ENCODE measurements at places on chromosomes 12 and 14.

DNA sequence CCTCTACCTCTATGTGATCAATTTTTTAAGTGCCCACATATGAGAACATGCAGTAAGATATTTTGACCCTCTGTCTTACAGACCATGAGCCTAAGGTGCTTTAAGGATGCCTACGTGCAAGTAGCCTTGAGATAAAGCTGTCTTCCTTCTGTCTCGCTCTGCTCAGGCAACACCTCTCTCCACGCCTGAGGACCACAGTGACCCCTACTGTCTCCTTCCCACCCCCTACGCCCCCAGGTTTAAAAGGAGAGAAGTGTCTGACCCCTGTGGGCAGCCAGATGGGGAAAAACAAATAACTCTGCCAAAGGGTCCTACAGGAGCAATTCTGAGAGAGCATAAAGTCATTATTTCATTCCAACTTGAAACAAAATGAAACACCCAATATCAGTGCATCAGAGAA, 286.4 kb upstream of the TMEM132C start:
- DNase-seq: no peak

GRCh38 chr14:88346048-88346639, 23.1 kb upstream of the KCNK10 start:
- DNase-seq: no peak

DNA sequence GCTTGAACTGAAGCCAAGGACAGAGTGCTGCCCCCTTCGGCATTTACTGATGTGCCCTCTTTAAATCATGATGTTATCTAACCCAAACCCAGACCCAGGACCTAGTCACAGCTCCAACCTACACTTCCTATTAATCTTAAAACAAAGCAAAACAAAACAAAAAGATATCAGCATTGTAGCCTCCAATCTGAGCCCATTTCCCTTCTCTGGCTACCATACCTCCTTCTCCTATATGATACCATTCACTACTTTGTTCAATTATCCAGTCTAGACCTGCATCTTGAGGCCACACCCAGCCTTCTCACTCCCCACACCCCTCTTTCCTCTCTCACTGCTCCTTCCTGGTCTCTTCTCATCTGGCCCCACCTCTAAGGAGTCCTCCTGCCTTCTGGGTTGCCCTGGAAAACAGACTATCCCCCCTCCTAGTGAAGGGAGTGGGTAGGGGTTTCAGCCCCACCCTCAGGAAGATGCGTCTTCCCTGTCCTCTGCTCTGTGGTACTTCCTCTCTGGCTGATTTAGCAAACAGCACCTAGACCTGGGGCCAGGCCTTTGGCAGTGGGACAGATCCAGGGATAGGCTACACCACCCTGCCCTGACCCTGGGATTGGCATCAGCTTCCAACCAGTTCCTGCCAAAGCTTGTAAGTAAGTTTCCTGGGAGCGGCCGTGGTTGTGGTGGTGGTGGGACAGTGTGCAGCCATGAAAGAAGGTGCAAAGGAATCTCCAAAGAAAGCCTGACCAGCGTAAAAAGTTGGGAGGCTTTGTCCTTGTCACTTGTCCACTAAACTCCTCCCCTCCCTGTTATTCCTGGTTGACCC, 3.3 kb downstream of the LTB4R start:
- DNase-seq: no peak

DNA sequence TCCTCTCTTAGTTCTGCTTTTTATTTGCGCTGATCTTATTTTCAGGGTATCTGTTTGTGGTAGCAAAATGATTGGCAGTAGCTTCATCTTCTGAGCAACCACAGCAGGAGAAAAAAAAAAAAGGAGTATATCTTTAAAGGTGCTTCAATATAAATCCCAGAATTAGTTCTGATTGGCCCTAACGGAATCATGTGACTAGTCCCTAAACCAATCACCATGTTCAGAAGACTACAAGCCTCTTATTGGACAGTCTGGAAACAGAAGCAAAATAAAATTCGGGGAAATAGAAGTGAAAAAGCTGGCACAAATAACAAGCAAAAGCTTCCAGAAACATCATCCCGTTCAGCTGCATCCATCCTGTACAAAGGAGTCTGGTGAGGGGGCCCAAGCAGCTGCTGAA, 49.9 kb upstream of the PTPRO start:
- no peak for DNase-seq

GRCh38 chr14:97446087-97446486, 648.9 kb downstream of the VRK1 start:
- peak; percentile 22 for DNase-seq

GRCh38 chr12:93645702-93646101, 31.5 kb upstream of the CRADD start:
- no peak for DNase-seq

DNA sequence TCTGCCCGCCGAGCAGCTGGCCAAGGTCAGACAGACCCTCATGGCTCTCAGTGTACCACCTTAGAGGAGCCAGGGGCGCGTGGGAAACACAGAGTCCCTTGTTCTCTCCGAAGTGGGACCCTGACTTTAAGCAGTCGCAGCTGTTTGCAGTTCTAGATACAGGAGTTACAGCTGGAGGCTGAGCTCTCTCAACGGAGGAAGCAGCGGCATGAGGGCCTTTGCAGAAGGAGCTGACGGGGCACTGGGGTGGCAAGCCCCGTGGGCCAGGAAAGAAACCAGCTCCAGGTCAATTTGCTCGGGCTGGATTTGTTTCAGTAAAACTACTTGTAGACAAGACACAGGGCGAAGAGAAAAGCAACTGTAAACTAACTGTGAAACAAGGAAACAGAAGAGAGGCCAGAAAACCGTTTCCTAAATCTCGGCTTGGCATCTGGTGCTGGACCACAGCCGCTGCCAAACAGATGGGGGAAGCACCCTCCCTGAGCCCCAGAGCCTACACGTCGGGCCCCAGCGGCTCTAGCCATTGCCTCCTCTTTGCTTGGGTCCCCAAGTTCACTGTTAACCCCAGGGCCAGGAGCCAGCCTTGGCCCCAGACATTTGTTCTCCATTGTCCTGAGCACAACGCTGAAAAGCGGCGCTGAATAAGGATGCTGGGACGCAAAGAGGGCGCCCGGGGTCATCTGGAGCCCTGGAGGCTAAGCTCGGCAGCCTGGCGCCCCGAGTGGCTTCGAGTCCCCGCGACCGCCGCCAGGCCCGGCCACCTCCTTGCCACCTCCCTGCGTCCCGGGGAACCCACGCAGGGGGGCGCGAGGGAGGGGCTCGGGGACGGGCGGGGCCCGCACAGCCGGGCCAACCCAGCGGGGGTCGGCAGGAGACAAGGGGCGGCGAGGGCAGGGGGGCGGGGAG, 914 bp upstream of the PACS2 start:
- DNase-seq: no peak

DNA sequence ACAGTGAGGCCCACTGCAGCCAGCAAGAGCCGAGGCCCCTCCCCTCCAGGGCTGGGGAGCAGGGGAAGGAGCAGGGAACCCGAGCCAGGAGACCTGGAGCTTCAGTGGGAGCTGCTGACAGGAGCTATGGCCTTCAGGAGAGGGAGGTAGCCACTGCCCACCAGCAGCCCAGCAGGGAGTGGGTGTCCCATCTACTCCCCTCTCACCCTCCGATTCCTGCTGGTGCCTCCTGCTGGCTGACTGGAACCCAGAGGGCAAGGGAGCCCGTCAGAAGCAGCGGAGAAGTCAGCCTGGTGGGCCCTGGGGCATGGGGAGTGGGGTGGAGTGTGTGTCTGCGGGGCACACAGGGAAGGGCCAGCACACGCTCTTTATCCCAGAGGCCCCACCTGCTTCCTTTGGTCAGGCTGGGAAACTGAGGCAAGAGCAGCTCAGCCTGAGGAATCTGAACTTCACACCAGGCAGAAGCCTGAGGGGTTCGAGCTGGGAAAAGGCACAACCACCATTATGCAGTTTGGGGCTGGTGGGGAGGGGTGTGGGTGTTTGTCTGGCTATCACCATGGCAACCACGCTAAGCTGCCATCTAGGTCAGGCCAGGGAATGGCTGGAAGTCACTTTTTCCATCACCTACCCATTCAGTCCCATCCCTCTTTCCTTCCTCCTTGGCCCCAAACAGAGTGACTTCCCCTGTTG, 36.8 kb upstream of the PLEKHG6 start:
- DNase-seq: no peak

- DNase-seq: no peak
Measured at GRCh38 chr14:99658218-99658845, 13.4 kb downstream of the HHIPL1 start.

DNA sequence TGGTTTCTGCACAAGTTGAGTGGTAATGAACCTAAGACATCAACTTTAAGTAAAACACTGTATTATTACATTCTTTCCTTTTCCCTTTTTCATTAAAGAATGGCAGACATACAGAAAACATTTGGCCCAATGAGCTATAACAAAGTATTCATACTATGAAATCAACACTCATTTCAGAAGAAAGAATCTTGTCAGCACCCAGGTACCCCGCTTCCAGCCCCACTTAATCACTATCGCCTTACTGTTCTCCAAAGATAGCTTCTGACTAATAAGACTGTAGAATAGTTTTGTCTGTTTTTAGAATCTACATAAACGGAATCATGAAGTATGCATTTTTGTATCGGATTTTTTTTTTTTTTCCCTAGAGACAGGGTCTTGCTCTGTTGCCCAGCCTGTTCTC, 9.5 kb downstream of the CNTN1 start:
- DNase-seq: no peak

DNA sequence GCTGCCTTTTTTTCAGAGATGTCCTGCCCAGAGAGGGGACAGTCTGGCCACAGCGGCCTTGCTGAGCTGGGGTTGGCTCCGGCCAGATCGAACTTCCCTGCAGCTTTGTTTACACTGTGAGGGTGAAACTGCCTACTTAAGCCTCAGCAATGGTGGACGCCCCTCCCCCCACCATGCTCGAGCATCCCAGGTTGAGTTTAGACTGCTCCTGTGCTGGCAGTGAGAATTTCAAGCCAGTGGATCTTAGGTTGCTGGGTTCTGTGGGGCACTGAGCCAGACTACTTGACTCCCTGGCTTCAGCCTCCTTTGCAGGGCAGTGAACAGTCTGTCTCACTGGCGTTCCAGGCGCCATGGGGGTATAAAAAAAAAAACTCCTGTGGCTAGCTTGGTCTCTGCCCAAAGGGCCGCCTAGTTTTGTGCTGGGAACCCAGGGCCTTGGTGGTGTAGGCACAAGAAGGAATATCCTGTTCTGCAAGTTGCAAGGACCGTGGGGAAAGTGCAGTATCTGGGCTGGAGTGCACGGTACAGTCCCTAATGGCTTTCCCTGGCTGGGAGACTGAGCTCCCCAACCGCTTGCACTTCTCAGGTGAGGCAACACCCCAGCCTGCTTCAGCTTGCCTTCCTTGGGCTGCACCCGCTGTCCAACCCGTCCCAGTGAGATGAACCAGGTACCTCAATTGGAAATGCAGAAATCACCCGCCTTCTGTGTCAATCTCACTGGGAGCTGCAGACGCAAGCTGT, 79.1 kb downstream of the LRIG3 start:
- no peak for DNase-seq

DNA sequence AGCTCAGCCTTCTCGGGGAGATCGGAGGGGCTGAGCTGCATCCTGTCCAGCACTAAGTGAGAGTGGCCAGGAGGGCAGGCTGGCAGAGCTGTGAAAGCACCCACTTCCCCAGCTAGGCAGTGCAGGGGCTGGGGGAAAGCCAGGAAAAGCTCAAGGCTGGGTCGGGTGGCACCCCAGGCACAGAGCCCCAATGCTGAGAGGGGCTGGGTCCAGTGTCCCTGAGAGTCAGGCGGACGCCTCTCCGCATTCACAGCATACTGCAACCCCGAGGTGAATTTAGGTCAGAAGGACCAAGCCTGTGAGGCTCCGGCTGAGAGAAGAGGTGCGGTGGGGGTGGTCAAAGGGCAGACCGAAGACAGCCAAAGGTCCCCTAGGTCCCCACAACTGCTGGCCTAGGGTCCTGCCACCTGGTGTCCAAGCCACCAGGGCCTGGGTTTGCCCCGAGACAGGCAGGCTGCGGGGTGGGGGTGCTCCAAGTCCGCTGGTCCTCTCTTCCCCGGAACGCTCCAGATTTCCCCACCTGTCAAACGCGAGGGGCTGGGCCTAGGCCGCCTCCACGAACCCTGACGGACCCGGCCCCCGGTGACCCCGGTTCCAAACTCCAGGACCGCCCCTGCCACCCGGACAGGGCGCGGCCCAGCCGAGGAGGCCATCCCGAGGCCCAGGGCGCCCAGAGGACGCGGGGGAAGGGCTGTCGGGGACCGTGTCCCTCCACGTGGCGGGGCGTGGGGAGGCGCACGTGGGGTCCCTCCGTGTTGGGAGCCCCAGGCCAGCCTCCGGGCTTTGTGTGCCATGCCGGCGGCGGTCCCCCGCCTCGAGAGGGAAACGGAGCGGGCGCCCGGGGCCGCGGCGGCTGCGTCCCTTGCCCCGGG, 527 bp downstream of the CAMKK2 start:
- peak; percentile 39 for DNase-seq

DNA sequence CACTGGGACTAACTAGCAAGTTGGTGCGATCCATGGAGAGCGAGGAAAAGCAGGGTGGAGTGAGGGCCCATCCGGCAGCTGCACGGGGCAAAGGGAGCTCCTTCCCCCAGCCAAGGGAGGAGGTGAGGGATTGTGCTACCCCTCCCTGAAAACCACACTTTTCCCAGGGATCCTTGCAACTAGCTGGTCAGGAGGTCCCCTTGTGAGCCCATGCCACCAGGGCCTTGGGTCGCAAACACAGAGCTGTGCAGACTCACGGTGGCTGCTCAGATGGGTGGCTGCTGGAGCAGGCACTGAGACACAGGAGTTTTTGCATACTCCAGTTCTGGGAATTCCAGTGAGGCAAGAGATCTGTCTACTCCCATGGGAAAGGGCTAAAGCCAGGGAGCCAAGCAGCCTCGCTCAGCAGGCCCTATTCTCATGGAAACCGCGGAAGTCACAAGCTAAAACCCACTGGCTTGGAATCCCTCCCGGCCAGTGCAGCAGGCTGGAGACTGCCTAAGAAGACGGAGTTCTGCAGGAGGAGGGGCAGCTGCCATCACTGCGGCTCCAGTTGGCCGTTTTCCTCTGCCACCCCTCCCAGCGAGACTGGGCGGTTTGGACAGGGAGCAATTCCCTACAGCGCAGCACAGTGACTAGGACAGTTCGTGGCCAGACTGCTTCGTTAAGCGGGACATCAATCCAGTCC, 10.9 kb upstream of the ZNF705A start:
- no peak for DNase-seq

GRCh38 chr14:93112891-93113677, 2.6 kb downstream of the ITPK1 start:
- DNase-seq: peak; percentile 80

DNA sequence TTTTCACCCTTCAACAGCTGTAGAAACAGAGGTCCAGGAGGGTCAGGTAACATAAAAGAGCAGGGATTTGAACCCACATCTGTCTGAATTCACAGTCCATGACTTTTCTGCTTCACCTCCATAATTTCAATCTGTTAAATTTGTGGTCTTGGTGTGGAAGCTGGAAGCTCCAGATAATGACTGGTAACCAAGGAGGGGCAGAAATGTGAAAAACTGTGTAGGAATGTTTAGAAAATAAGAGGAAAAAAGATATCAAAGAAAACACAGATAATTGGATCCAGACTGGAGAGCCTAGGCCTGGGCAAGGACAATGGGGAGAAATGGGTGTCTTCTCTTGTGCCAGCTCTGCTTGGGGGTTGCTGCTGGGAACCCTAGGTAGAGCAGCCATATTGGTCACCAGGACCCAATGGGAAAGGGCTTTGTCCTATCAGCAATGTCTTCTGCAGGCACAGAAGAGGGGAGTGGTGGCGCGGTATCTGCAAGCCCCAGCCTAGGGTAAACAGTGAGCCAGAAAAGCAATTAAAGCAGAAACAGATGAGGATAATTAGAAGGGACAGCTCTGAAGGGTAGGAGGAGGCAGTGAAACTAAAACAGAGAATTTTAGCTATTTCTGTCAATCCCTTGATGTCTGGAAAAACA, 54.3 kb upstream of the CCDC91 start:
- DNase-seq: no peak

Data from stimulated activated CD4-positive, alpha-beta T cell treated with anti-CD3 and anti-CD28 coated beads, Interleukin-4, amount 100 ng/mL, for 24 hours (primary cell).